HepG2 (cell line): ENCODE measurements at places on chromosomes 2 and 18.

- DNase-seq, result peak; percentile 86
Measured at GRCh38 chr2:158994920-158995676, 26.7 kb downstream of the TANC1 start.

- no peak for DNase-seq
Measured at GRCh38 chr2:118849226-118850167, 2.0 kb upstream of the EN1 start.

- DNase-seq, result no peak
Measured at GRCh38 chr2:135909976-135910375, 33.7 kb upstream of the MCM6 start.

GRCh38 chr2:1501038-1501851 is 88.0 kb downstream of the TPO start:
- no peak for DNase-seq

DNA sequence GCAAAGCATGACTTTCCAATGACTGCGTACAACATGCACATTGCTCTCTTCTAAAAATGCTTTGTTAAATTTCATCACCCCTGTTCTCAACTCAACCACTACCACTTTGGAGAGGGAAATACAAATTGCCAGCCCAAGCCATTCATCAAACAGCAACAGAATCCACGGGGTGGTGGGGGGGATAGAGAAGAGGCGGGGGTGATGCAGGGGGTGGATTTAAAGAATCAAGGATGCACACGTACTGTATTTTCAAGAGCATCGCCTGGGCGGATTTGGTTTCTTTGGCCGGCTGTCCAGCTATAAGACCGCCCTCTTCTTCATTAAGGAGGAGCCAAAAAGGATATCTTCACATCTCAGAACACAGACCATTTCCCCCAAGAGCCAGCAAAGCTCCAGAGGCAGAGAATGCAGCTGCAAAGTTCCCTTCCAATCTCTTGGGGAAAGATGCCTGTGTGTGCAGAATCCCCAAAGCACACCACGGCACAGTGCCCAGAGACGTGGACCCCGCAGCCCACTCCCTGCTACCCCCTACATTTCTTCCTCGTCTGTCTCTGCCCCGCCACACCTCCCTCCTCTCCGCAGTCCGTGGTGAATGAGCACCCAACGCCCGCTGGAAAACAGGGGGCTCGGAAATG is 977 bp downstream of the SLC8A1 start:
- no peak for DNase-seq

DNA sequence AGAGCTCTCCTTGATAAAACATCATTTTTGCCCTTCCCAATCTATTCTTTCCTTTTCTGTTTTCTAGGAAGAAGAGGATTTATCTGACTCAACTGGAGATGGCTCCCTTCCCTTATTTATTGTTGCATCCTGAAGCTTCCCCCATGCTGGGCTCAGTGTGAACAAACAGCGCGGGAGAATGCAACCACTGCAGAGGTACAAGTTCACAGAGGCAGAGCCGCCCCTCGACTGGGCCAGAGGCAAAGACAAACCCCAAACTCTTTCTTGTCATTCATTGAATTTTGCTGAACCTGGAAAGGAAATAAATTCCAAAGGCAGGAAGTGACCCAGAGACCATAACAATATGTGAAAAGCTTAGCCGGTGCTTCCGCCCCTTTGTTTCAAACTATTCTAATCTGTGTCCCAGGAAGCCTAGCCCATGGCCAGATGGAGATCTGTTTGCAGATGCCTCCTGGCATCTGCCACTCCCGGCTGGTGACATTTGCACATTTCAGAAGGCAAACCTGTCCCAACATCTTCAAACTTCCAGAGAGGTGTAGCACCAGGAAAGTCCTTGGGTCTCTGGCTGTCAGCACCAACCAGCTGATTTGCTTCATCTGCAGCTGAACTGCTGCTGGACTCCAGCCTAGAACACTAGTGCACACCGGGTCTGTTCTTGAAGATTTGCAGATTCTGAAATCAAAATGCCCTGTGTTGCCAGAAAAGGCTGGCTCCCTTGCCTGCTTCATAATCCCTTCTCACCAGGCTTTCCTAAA is 79.4 kb upstream of the MAP4K3 start:
- peak; percentile 85 for DNase-seq

GRCh38 chr2:188726626-188727247 is 247.4 kb upstream of the COL3A1 start:
- DNase-seq, result no peak

- DNase-seq, result no peak
Measured at GRCh38 chr2:196435189-196435588, 204.3 kb upstream of the CCDC150 start.

- no peak for DNase-seq
Measured at GRCh38 chr2:10658914-10659257, 30.9 kb downstream of the NOL10 start.

DNA sequence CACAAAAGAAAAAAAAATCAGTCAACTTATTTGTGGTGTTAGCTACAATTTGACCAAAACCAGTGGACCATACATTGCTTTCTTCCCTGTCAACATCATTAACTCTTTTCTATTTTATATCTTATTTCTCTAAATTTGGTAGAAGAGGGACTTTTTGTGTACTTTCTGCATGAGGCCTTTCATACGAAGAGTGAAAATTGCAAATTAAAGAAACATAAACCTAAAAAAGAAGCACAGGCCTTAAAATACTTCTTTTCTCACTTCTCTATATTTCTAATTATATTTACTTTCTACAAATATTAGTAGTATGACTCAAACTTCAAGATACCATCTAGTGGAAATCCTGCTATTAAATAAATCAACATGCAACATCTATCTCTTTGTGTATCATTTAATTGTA is 1073.4 kb upstream of the ZEB2 start:
- DNase-seq, result no peak

DNA sequence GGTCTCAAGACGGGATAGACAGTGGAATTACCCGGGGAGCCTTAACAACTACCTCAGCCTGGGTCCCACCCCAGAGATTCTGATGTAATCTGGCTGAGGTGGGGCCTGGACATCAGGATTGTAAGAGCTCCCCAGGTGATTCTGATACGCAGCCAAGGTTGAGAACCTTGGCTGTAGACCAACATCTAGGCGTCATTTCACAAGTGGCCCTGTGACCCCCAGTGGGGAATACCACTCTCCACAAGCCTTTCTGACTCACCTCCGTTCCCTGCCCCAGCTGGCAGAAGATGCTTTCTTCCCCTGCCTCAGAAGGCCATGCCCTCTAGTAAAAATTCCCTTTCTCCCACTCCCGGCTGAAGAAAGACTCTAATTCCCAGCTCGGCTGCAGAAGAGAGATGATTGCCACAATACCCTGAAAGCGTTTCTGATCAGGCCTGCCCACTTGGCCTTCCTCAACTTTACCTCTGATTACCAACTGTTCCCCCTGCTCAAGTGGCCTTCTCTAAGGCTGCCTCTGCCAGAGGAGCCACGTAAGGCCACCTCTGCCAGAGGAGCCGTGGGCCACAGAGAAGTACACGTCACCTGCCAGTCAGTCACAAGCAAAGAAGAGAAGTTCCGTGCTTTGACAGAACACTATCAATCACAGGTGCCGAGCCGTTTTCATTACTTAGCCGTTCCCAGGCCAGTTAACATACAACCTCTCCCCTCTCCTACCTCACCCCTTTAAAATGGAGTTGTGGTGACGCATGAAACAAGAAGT is 116.8 kb upstream of the PKDCC start:
- DNase-seq, result no peak

- DNase-seq, result no peak
Measured at GRCh38 chr2:175571078-175571653, 389.7 kb upstream of the ATP5MC3 start.

- no peak for DNase-seq
Measured at GRCh38 chr2:47796090-47796697, 13.2 kb downstream of the MSH6 start.

DNA sequence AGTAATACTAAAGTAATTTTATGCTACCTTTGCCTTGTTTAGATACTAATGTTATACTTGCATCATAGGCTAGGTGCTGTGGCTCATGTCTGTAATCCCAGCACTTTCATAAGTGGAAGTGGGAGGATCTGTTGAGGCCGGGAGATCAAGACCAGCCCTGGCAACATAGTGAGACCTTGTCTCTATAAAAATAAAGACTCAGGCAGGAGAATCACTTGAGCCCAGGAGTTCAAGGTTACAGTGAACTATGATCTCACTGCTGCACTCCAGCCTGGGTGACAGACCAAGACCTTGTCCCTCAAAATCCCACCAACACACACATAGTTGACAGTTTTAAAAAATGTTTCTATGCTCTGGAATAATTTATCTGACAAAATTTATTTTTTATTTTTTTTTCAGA is 6.9 kb upstream of the DNAJC27 start:
- peak; percentile 65 for DNase-seq

GRCh38 chr2:217113491-217113890 is 253.6 kb upstream of the TNP1 start:
- no peak for DNase-seq

- no peak for DNase-seq
Measured at GRCh38 chr2:91477731-91478672, 2786.5 kb downstream of the RPIA start.

GRCh38 chr2:187338679-187339121 is 109.4 kb downstream of the CALCRL start:
- no peak for DNase-seq

DNA sequence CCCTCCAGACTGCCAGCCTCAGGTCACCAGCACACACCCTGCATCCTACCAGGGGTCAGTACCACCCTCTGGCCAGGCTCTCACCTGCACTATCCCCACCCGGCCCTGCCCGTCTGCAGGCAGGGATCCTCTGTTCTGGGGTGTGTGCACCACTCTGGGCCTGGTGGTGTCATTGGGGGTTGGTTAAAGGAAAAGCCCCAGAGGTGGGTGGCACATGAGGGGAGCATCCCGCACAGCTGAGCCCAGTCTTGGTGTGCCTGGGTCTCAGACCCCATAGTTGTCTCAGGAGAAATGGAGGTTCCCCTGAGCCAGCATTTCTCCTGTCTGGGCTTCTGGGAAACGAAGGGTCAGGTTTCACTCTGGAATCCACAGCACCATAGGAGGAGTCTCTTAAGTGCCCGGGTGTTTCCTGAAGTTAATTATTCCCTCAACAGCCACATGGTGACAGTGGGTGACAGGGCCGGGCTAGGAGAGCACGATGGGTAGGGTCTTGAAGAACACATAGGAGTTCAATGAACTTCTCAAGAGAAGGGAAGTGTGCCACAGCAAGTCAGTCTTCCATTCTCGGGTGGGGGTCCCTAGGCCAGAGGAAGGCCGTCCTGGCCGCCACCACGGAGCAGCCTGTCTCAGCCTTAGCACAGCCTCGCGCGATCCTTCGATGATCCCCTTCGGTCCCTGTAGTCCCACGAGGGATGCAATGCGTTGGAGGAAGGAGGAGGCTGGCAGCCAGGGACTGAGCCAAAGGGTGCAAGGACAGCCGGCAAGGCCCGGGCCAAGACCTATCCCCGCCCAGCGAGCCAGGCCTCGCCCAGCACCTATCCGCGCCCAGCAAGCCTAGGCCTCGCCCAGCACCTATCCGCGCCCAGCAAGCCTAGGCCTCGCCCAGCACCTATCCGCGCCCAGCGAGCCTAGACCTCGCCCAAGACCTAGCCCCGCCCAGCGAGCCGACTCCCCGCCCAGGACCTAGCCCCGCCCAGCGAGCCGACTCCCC is 1.1 kb upstream of the FARP2 start:
- DNase-seq, result peak; percentile 76

DNA sequence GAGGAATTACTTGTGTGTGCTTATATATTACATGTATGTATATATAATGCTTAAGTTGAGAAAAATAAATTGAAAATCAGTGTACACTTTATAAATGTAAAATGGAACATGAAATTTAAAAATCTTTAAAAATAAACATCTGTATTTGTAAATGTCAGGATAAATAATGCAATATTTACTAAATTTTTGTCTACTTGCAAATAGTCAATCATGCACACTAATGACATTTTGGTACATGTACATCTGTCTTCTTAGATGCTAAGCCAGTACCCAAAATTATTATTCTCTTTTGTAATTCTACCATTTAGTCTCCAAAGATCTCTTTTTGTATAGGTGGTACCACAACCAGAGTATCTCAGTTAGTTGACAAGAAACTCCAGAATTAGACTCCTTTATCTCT is 96.4 kb upstream of the SCN1A start:
- DNase-seq, result no peak

- no peak for DNase-seq
Measured at GRCh38 chr18:54130631-54131030, 93.8 kb downstream of the MBD2 start.

DNA sequence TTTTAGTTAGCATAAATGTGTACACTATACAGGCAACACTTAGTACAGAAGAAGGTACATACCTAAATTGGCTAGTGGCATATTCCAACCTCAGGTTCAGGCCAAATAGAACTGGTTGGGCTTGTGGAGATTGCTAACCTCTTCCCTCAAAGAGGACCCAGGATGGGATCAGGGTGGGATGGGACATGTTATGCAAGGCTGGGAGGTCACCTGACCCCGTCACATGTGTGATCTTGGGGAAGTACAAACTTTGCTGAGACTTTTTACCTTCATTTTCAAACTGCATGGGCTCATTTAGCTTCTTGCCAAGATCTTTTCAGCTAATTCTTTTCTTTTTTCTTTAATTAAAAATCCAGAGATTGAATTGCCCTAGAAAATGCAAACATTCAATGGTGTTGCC is 36.9 kb downstream of the TMEM17 start:
- no peak for DNase-seq

GRCh38 chr2:121513597-121514333 is 16.9 kb upstream of the RNU4ATAC start:
- DNase-seq, result no peak

GRCh38 chr2:77232909-77233425 is 289.2 kb downstream of the LRRTM4 start:
- no peak for DNase-seq

DNA sequence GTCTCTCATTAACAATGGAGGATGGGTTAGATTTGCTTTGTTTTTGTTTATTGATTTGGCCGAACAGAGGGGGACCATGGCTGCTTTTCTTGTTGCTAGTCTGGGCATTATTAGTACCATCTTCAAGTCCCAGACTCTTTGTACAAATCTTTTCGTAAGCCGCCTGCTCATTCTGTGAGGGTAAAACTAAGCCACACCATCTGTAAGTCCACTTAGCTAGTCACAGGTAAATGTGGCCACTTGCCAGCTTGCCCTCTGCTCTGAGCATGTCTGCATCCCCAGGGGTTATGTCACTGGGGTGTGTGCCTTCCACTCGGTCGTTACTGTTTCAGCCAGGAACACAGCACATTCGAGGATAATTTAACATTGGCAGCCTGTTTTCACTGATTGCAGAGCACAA is 85.6 kb downstream of the SMIM21 start:
- no peak for DNase-seq

DNA sequence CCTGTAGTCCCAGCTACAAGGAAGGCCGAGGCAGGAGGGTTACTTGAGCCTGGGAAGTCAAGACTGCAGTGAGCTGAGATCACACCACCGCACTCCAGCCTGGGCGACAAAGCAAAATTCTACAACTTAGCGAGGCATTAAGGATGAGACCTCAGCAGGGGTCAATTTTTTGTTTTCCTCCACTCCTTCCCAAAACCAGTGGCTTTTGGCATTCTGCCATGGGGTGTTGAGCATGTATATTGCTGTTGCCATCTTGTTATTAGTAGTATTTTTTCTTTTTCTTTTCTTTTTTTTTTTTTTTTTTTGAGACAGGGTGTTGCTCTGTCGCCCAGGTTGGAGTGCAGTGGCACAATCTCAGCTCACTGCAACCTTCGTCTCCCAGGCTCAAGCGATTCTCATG is 8.9 kb upstream of the GIGYF2 start:
- DNase-seq, result no peak
